ENCODE measurements at places on chromosomes 2 and 18.

GRCh38 chr2:8171608-8172007 lies 510.2 kb upstream of the ID2 start:
- no peak for DNase-seq

GRCh38 chr18:13487237-13487636 lies 239.1 kb downstream of the FAM210A start:
- DNase-seq = no peak

GRCh38 chr2:164622338-164623106 lies 1.2 kb upstream of the GRB14 start:
- no peak for DNase-seq

- DNase-seq = no peak
Measured at GRCh38 chr2:63034526-63034925, 16.1 kb upstream of the OTX1 start.

- no peak for DNase-seq
Measured at GRCh38 chr2:217793566-217794132, 209.1 kb downstream of the TNS1 start.

GRCh38 chr2:198905881-198906612 lies 551.7 kb downstream of the SATB2 start:
- DNase-seq = no peak

- no peak for DNase-seq
Measured at GRCh38 chr2:241905716-241906377, 36.3 kb downstream of the RTP5 start.

- DNase-seq = no peak
Measured at GRCh38 chr2:222738809-222739208, 67.4 kb downstream of the MOGAT1 start.

DNA sequence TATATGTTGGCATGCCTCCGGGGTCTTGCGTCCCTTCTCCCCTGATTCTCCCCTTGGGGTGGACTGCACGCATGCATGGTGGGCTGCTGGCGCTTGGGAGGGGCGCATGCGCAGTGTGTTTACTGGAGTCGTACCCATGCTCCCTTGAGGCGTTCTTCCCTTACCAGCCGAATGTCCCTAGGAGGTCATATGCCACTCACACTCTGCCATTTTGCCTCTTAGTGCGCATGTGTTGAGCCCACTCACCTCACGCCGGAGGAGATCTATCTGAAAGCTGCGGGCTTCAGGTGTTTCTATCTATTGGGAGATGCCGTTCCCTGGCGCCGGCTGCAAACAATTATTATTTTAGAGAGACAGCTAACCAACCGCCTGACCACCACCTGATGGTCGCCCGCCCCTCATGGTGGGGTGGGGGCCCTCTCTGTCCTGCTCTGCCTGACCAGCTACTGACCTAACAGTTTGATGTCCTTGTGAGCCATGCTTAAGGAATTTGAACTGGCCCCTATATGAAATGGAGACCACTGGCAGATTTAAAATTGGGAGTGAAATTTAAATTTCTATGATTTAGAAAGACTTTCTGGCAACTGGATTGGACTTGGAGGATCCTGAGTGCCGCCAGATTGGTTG lies 179.6 kb downstream of the RNF144A start:
- no peak for DNase-seq

GRCh38 chr18:3839581-3839981 lies 389.6 kb downstream of the TGIF1 start:
- DNase-seq = no peak

DNA sequence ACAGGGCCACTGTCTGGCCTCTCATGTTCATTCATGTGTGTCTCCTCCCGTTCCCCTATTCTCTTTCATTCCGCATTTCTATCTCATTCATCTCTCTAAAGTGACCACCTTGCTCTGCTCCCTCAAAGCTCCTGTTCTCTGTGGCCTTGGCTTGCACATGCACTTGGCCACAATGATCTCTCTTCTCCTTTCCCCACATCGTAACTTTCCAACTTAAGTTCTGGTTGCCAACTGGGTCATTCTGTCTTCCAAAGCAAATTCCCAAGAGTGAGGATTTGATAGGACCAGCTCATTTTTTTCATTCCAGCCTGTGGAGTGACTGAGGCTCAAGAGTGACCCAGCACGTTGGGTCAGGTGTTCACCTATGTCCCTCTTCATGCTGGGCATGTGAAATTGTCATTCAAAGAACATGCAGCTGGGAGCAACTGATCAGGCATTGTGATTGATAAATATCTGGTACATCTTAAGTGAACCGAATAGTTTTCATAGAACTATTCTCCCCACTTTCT lies 14.3 kb upstream of the ITGA6 start:
- no peak for DNase-seq

GRCh38 chr18:74856434-74856833 lies 258.8 kb downstream of the ZNF407 start:
- no peak for DNase-seq

- no peak for DNase-seq
Measured at GRCh38 chr2:174023591-174024523, 58.7 kb upstream of the SP3 start.

DNA sequence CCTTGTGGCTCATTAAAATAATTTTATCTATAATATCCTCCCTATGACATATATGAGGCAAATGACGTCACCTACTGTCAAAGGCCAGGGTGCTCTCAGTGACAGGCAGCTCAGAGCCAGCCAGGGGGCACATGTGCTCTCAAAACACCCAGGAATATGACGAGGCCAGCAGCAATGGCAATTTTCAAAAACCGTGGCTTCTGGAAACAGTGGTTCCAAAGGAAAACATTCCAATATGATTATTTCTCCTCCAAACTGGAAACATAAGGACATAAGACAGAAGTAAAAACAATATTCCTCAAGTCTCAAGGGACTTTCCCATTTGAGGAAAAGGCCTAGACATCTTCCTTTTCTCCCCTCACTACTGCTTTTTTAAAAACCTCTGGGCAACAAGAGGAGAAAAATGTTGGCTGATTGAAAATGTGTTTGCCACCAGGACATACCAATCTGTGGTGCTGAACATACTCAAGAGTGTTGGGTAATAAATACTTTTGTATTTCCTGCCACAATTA lies 40.8 kb downstream of the RNF152 start:
- DNase-seq = no peak

DNA sequence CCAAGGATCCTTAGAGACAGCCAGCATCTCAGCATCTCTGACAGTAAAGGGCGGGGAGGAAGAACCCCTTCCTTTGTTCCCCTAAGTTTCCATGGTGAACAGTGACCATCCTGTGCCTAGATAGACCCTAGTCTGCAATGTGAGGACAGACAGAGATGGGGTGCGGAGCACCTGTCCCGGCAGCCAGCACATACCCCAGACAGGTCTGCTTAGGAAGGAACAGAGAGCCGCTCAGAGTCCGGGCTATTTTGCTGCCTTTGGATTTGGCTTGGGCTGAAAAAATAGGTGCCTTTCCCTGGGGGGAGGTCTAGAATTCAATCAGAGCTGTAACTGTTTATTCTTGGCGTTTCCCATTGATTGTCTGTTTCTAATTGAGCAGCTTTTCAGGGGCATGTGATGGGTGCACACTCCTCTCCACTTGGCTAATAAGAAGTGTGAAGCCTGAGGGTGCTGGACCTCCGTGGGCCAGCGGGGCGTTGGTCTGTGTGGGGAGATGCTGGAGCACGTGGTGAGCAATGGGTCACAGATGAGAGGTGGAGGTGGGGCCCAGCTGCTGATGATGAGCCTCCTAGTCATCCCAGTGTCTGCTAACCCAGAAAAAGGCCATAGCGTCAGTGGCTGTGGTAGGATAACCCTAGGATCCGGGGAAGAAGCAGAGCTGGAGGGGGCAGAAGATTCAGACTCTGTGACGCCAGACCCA lies 236.8 kb downstream of the SEPTIN10 start:
- no peak for DNase-seq

- no peak for DNase-seq
Measured at GRCh38 chr18:46721331-46721730, 35.5 kb downstream of the ST8SIA5 start.

GRCh38 chr18:55275039-55275901 lies 312.7 kb downstream of the TCF4 start:
- DNase-seq = no peak

- DNase-seq = no peak
Measured at GRCh38 chr2:148646231-148646559, 1.6 kb downstream of the EPC2 start.

DNA sequence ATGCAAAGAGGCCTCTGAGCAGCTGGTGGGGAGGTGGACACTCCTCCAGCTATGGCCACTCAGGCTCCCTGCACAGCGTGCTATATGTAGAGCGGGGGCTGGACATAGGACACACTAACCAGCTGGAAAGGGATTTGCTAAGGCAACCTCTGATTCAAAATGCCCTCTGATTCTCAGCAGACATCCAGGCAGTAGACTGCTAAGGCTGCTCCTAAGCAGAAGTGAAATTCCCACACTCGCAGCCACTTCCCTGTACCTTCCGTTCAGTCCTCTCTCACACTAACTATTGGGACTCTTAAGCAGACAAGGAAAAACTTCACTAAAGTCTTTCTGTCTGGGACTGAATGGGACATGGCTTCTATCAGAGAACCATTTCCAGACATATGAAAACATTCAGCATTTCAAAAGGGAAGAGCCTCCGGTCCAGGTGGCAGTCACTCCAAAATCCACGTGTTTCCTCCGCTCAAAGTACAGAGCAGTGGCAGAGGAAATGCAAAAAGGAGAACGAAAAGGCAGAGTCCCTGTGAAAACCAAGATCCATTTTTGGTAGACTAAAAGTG lies 265.8 kb downstream of the TTC32 start:
- no peak for DNase-seq

GRCh38 chr2:60317034-60317386 lies 236.4 kb downstream of the BCL11A start:
- DNase-seq = no peak

- DNase-seq = no peak
Measured at GRCh38 chr18:55376387-55376786, 211.6 kb downstream of the TCF4 start.

DNA sequence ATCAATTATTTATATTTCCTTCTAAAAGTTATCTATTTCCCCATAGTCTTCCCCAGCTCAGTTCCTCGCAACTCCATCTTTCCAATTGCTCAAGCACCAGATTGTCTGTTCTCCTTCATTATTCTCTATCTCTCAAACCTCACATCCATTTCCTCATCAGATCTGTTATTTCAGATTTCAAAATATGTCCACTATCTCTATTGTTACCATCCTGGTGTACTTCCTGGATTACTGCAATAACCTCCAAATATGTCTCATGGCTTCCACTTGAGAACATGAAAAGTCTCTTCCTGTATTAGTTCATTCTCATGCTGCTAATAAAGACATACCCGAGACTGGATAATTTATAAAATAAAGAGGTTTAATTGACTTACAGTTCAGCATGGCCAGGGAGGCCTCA lies 641.7 kb upstream of the ZEB2 start:
- no peak for DNase-seq

DNA sequence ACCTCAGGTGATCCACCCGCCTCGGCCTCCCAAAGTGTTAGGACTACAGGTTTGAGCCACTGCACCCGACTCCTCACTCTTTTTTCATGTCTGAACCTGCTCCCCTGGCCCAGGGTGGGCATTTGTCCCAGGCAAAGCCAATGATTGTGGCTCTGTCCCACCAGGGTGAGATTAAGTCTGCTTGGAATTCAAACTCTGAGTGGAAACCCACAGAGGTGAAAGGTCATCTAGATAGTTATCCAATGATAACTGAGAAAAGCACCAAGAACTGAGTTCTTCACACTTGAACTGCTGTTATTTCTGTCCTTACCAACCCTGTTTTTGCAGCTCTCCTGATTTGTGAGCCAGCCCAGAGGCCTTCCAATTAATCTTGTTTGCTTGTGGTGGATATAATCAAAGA lies 62.4 kb upstream of the ACVR1 start:
- no peak for DNase-seq

DNA sequence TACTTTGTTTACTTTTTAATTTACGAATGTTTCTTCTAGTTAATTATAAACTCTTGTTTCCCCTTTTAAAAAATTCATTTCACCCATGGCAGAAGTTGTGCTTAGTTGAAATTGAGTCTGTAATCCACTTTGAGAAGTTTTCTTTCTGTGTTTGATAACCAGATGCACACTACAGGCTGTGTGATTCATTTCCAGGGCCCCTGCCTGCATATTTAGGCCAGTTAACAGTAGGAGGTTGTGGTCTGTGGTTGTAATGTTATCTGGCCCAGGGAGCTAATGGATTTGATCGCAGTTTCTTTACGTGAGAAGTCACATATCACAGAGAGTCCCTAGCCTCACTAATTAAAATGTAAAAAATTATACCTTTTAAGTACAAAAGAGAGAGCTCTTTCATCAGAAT lies 3.3 kb downstream of the CDH7 start:
- DNase-seq = no peak

GRCh38 chr2:6914828-6915227 lies 2.4 kb upstream of the RNF144A start:
- no peak for DNase-seq

DNA sequence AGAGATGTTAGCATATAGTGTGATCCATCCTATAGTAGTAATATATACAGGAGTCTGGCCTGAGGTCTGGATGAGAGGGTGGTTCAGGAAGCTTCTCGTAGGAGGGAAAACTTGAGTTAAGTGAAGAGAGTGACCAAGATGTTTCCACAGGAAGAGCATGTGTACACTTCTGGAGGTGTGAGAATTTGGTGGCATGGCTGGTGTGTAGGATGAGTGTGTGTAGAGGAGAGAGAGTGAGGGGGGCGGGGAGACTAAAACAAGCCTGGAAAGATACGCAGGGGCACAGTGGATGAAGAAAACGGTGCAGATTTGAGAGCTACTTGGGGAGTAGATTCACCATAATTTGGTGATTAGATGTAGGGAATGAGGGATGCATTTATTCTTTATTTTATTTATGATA lies 43.5 kb upstream of the CTLA4 start:
- no peak for DNase-seq

DNA sequence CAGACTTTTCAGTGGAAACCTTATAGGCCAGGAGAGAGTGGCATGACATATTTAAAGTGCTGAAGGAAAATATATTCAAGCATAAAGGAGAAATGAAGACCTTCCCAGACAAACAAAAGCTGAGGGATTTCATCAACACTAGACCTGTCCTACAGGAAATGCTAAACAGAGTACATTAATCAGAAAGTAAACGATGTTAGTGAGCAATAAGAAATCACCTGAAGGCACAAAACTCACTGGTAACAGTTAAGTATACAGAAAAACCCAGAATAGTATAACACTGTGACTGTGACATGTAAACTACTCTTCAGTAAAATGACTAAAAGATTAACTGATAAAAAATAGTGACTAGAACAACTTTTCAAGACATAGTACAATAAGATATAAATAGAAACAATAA lies 87.4 kb downstream of the ATP8B1 start:
- no peak for DNase-seq

GRCh38 chr2:200670313-200670712 lies 84.5 kb downstream of the AOX1 start:
- no peak for DNase-seq

GRCh38 chr18:50151926-50152325 lies 43.0 kb downstream of the MYO5B start:
- DNase-seq = no peak
